Activated CD8-positive, alpha-beta memory T cell treated with anti-CD3 and anti-CD28 coated beads for 1 hour (primary cell): ENCODE measurements at places on chromosomes 7 and 10.

GRCh38 chr10:75742355-75742754 lies 310.9 kb downstream of the LRMDA start:
- no peak for DNase-seq

DNA sequence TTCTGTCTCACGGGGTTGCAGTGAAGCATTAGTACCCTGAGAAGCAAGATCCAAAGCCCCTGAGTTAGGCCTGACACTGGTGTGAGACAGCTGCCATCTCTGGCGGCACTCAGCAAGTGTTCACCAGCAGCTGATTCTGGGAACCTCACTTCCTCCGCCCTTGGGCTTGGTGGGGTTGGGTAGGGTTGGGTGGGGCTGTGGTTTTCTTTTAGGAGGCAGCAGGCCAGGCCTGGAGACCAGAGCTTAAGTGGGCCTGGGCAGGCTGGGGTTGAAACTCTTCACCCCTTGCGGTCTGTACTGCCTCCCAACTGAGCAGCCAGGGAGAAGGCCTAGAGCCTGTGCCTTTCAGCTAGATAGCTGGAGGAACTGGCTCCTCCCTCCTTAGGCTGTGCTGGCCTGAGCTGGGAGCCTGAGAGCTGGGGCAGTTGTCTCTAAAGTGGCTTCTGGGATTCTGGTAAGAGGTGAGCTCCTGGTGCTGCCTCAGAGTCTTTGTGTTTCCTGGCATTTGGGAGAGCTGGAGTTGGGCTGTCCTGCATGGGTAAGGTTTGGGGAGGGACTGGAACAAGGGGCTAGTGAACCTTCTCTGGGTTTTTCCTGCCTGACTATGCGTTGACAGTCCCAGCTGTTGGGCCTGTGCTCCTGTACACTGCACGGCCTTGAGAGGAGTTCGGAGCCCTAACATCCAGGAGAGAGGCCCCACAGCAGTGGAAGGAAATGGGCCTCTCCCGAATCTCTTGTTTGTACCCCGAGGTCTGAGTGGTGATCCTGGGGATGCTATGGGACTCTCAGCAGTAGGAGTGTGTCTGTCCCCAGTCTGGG lies 5.1 kb downstream of the TSPAN14 start:
- DNase-seq = peak; percentile 36

- DNase-seq = no peak
Measured at GRCh38 chr10:92655426-92655825, 34.3 kb upstream of the HHEX start.

- no peak for DNase-seq
Measured at GRCh38 chr10:74916283-74916682, 89.9 kb downstream of the KAT6B start.

DNA sequence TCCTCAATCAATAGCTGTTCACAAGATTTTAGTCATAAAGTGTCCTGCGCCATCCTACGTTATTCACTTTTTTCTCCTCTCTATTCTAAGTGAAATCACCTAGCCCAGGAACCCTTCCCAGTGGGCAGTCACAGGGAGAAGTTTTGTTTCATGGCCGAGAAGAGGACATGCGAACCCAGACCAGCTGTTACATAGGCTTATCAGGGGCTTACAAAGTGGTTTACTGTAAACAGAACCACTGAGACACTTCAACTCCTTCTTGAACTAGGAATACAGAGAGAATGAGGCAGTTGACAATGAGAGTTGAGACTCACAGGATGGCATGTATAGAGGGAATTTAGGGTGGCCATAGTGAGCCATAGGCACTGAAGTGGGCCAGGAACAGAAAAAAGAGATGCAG lies 246.9 kb upstream of the GLI3 start:
- no peak for DNase-seq

GRCh38 chr10:75967491-75967890 lies 536.1 kb downstream of the LRMDA start:
- DNase-seq = no peak

DNA sequence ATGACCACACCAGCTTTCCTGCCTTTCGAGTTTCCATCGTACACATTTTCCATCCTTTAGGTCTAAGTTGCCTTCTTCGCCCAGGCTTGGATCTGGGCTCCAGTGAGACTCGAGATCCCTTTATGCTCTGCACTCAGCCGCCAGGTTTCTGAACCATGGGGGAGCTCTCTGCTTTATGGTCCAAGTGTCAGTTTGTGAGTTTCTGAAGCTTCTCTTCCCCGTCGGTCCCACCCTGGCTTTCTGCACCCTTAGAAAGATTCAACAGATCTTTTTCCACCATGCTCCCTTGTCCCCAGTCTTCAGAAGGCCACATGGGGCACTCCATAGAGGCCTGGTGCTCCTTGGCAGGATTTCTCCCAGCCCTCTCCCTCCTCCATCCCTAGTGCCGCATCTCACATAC lies 402.0 kb downstream of the PTPRN2 start:
- no peak for DNase-seq

DNA sequence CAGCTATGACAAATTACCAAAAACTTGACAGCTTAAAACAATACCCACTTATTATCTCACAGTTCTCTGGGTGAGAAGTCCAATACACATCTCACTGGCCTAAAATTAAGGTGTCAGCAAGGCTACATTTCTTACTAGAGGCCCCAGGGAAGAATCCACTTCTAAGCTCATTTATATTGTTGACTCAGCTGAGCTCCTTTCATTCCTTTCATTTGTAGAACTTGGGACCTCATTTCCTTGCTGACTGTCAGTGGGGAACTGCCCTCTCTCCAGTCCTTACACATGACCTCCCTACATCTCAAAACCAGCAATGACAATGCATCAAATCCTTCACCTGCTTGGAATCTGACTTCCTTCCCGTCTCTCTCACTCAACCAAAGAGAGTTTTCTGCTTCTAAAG lies 240.3 kb downstream of the IPMK start:
- no peak for DNase-seq

GRCh38 chr10:49177391-49178355 lies 10.5 kb downstream of the TMEM273 start:
- DNase-seq = peak; percentile 25

GRCh38 chr7:136064081-136064480 lies 86.9 kb upstream of the MTPN start:
- DNase-seq = no peak

GRCh38 chr10:120732067-120732466 lies 119.1 kb upstream of the WDR11 start:
- no peak for DNase-seq

GRCh38 chr10:33320288-33320687 lies 14.2 kb downstream of the NRP1 start:
- DNase-seq = no peak

DNA sequence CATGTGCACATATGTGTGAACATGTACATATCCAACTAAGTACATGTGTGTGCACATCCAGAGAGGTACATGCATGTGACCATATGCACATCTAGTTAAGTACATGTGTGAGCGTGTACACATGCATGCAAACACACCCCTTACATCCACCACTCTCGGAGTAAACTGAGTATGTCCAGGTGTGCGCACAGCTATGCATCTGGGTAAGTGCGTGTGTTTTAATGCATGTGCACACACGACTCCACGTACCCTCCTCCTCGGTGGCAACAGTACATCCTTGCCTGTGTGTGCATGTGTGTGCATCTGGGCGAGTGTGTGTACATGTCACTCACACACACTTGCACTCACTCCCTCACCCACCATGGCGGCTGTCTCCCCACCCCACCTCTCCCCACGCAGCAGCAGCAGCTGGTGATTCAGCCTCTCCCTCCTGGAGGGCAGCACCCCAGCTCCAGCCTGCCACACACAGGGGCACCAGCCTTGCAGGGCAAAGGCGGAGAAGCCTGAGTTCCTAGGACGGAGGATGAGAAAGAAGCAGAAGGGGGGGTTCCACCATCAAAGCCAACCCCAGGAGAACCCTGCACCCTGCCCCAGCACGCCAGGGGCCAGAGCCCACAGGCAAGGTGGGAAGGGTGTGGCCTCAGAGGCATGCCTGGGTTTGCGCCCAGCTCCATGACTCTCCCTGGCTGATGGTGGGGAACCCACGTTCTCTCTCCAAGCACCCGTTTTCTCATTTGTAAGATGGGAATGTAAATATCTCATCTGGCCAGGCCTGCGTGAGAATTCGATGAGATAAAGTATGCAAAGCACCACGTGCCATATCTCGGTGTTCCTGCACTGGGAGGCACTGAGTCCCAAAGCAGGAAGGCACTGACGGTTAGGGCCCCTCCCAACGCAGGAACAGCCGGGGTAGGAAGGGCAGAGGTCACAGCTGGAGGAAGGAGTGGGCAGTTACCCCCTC lies 27.7 kb upstream of the DNAAF5 start:
- no peak for DNase-seq
